Stomach (tissue), 19 donors: ENCODE measurements at places on chromosomes 6 and 20. TPM values are rescaled to one million over a fixed set of nuclear protein-coding genes. Genes with fewer than 3 reads are reported as not detected.

DNA sequence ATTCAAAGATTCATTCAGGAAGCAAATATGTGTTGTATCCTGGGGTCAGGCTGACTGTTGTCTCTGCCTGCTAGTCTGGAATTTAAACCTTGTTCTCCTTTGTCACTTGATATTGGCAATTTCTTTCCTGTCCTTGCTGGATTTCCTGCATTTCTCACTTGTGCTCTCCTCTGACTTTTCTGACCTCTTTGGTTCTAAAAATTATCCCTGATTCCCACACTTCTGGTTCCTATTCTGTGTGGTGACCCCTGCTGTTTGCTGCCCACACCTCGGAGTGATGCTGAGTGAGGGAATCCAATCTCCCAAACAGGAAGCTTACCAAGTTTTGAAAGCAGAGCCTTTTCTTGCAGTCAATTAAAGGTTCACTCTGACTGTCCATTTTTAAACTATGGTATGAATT is 345.3 kb downstream of the CDKAL1 start:
- H3K36me3 ChIP-seq, result no peaks in the 10 kb centered on the region
- no peak for DNase-seq
- H3K27ac ChIP-seq, result no peak overlapping the region
- H3K4me3 ChIP-seq, result no peak overlapping the region
- no peaks in the 10 kb centered on the region for H3K4me1 ChIP-seq
- H3K27me3 ChIP-seq, result no peaks in the 10 kb centered on the region

- DNase-seq, result no peak
- no peaks in the 10 kb centered on the region for H3K36me3 ChIP-seq
- no peaks in the 10 kb centered on the region for H3K4me1 ChIP-seq
- H3K27me3 ChIP-seq, result no peaks in the 10 kb centered on the region
- no peak overlapping the region for H3K27ac ChIP-seq
Observed at GRCh38 chr6:21383450-21384085, 210.0 kb upstream of the SOX4 start.

DNA sequence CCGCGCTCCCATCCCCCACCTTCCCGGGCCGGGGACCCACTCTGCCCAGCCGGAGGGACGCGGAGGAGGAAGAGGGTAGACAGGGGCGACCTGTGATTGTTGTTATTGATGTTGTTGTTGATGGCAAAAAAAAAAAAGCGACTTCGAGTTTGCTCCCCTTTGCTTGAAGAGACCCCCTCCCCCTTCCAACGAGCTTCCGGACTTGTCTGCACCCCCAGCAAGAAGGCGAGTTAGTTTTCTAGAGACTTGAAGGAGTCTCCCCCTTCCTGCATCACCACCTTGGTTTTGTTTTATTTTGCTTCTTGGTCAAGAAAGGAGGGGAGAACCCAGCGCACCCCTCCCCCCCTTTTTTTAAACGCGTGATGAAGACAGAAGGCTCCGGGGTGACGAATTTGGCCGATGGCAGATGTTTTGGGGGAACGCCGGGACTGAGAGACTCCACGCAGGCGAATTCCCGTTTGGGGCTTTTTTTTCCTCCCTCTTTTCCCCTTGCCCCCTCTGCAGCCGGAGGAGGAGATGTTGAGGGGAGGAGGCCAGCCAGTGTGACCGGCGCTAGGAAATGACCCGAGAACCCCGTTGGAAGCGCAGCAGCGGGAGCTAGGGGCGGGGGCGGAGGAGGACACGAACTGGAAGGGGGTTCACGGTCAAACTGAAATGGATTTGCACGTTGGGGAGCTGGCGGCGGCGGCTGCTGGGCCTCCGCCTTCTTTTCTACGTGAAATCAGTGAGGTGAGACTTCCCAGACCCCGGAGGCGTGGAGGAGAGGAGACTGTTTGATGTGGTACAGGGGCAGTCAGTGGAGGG is 2.8 kb downstream of the SOX4 start:
- H3K4me3 ChIP-seq, result peak overlapping the region; percentile 82
- DNase-seq, result peak; percentile 84
- no peaks in the 10 kb centered on the region for H3K27me3 ChIP-seq
- no peaks in the 10 kb centered on the region for H3K36me3 ChIP-seq
- H3K27ac ChIP-seq, result peak overlapping the region; percentile 97
- H3K4me1 ChIP-seq, result peaks cover 18% of the 10 kb centered on the region

- H3K4me1 ChIP-seq, result no peaks in the 10 kb centered on the region
- H3K27ac ChIP-seq, result no peak overlapping the region
- no peak overlapping the region for H3K4me3 ChIP-seq
Observed at GRCh38 chr6:163992056-163992455, 577.5 kb downstream of the QKI start.

DNA sequence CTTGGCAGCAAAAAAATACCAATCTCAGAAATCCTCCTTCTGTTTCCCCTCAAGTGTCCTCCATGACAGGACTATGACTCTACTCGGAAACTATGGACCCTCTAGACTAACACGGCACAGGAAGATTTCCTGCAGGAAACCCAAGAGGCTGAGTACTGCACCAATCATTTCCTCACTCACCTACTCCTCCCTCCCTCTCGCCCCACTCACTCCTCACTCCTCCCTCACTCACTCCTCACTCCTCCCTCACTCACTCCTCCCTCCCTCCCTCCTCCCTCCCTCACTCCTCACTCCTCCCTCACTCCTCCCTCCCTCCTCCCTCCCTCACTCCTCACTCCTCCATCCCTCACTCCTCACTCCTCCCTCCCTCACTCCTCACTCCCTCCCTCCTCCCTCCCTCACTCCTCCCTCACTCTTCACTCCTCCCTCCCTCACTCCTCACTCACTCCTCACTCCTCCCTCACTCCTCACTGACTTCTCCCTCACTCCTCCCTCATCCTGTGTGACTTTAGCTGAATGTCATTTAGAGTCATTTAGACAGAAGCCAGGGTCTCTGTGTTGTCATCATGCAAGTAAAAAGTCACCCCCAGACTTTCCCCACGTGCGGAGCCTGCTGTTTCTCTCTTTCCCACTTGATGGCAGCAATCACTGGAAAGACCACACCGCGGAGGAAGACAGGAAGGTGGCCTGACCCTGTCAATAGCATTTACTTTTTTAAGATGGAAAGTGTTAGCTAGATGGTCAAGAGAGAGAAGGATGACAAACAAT is 226.8 kb upstream of the PDE10A start:
- peaks cover 5% of the 10 kb centered on the region for H3K4me1 ChIP-seq
- H3K27ac ChIP-seq, result no peak overlapping the region
- no peaks in the 10 kb centered on the region for H3K27me3 ChIP-seq
- no peak overlapping the region for H3K4me3 ChIP-seq
- no peak for DNase-seq
- H3K36me3 ChIP-seq, result no peaks in the 10 kb centered on the region

- no peak for DNase-seq
- no peak overlapping the region for H3K27ac ChIP-seq
- H3K4me3 ChIP-seq, result no peak overlapping the region
- H3K27me3 ChIP-seq, result no peaks in the 10 kb centered on the region
- H3K36me3 ChIP-seq, result no peaks in the 10 kb centered on the region
Observed at GRCh38 chr6:132973514-132973993, 159.2 kb downstream of the RPS12 start.

DNA sequence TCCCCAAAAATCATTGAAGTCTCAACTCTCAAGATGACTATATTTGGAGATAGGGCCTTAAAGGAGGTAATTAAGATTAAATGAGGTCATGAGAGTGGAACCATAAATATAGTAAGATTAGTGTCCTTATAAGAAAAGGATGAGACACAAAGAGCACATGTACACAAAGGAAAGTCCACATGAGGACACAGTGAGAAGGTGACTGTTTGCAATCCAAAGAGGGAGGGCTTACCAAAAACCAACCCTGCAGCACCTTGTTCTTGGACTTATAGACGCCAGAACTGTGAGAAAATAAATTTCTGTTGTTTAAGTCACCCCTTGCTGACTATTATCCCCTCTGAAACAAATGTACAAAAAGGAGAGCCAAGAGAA is 150.4 kb upstream of the SMLR1 start:
- no peaks in the 10 kb centered on the region for H3K36me3 ChIP-seq
- H3K27ac ChIP-seq, result no peak overlapping the region
- no peaks in the 10 kb centered on the region for H3K4me1 ChIP-seq

GRCh38 chr6:19848465-19849029 is 11.4 kb downstream of the ID4 start:
- no peak overlapping the region for H3K27ac ChIP-seq
- H3K36me3 ChIP-seq, result no peaks in the 10 kb centered on the region
- H3K27me3 ChIP-seq, result no peaks in the 10 kb centered on the region
- no peak overlapping the region for H3K4me3 ChIP-seq

DNA sequence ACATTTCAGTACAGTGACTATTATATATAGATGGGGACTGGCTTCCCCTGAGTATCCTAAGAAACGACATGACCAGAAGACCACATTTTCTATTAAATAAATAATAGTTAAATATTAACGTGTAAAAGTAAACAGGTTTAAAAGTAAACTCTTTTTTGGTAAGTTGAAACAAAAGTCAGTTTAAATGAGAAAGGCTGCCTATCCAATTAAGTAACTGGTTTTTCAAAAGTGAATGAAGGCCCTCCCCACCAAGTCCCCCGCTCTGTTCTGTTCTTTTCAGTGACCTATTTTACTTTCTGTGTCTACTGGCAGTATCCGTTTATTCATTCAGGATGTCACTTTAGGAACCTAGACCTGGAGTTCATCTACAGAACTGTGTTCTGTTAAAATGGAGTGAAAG is 32.0 kb downstream of the QKI start:
- H3K27ac ChIP-seq, result no peak overlapping the region
- no peak overlapping the region for H3K4me3 ChIP-seq
- no peak for DNase-seq
- no peaks in the 10 kb centered on the region for H3K36me3 ChIP-seq
- H3K4me1 ChIP-seq, result peaks cover 92% of the 10 kb centered on the region

Gene FAM217A
- total RNA-seq, result not detected

Gene APOBEC2
- total RNA-seq, result not detected

Gene THBD
- 23.9 TPM for total RNA-seq

Gene GPX5
- not detected for total RNA-seq

Gene POM121L2
- not detected for total RNA-seq
